Chondrocyte (in vitro differentiated cells): ENCODE measurements at places on chromosomes 12 and 14. TPM values are rescaled to one million over a fixed set of nuclear protein-coding genes. Genes with fewer than 3 reads are reported as not detected.

Gene APOLD1
- 4.2 to 8.1 TPM (median 7.1 TPM) in 3 replicates for total RNA-seq

- DNase-seq = no peak
These were observed 28.0 kb downstream of the VPS37B start for GRCh38 chr12:122867691-122868461.

GRCh38 chr12:125145196-125145595 is 80.0 kb downstream of the AACS start:
- no peak for DNase-seq

DNA sequence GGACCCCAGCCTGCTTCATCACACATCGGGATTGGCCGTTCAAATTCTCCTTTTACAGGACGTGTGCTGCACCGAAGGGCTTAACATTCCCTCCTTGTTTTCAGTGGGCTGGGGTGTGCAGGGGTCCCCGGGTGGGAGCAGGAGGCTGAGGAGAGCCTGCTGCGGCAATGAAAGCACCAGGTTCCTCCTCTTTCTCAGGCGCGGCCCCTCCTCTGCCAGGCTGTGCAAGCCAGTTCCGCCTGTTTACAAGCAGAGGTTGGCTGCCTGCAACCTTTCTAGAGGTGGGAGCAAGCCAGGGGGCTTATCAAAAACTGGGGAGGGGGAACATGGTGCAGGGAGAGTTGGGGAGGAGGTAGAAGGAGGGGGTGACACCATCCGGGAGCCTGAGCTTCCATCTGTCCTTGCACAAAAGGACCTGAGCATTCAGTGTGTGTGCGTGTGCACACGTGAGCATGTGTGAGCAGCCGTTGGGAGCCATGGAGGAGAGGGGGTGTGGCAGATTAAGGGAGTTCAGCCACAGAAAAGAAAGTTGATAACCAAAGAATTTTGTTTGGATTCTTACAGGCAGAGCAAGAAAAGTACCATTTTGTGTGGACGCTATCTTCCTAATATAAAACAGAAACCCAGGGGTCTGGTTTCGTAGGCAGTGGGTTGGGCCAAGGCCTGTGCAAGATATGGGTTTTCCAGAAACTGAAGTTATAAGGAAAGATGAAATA is 108.8 kb upstream of the RFLNA start:
- DNase-seq = no peak

Gene SUPT16H
- total RNA-seq = 55.8 to 77.2 TPM (median 57.7 TPM) in 3 replicates

DNA sequence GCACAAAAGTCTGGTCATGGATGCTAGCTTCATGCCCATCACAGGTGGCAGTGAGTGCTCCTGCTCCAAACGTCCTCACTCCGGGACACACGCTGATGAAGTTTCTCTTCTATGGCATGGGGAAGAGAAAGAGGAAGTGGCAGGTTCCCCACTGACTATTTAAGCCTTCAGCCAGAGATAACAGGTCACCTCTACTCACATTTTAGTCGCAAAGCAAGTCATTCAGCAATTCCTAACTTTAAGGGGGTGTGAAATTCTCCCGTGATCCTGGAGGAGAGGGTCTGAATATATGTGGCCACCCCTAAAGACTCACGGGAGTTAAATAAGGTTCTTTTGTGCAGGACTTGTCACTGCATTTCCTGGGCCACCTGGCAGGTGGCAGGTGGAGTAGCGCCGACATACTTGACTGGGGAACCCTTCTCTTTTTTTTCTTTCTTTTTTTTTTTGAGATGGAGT is 18.8 kb upstream of the RCOR1 start:
- no peak for DNase-seq

GRCh38 chr14:80003138-80003537 is 208.2 kb downstream of the DIO2 start:
- DNase-seq = no peak

Gene JPH4
- total RNA-seq = 0.20 TPM in 1 of 3 replicates, not detected in the others

- no peak for DNase-seq
These were observed 882.3 kb downstream of the RPS29 start for GRCh38 chr14:48703728-48704467.

DNA sequence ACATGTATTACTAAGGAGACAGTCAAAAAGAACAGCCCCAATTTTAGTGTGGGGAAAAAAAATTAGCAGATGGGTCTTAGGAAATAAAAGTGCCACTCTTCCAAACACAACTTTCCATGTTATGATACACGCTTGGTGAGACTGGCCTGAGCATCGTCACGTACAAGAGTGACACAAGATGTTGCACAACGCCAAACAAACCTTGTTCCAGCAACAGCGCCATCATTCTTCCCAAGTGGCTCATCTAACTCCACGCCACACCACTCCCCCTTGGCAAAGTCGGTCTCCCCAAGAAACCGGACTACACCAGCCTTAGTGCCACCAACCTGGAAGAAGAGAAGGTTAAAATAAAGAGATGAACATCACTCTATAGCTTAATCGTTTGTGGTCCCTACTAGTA is 58.7 kb downstream of the CLIP1 start:
- DNase-seq = no peak

Gene CLEC1B
- not detected in 3 replicates for total RNA-seq

GRCh38 chr14:66509874-66510273 is 1.9 kb downstream of the GPHN start:
- DNase-seq = no peak

DNA sequence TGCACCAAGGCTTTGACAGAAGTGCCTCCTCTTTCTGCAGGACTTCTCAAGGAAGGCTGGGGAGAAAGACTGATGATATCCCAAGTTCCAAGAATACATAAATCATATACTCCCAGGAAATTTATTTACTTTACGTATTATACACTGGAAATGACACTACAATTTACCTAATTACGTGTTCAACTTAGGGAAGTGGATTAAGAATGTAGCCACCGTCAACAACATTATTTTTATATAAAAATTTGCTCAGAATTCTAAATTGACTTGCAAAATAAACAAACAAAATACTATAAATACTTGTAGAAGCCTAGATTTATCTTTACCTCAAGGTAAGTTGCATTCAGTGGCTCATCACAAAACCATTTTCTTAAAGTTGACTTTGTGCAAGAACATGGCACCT is 18.9 kb downstream of the TSPAN19 start:
- no peak for DNase-seq

GRCh38 chr12:26372866-26373265 is 177.5 kb downstream of the SSPN start:
- no peak for DNase-seq

Gene NELL2
- total RNA-seq = not detected in 3 replicates

Gene GPN3
- 13.2 to 16.7 TPM (median 15.3 TPM) in 3 replicates for total RNA-seq

Gene SVOP
- total RNA-seq = not detected in 3 replicates

DNA sequence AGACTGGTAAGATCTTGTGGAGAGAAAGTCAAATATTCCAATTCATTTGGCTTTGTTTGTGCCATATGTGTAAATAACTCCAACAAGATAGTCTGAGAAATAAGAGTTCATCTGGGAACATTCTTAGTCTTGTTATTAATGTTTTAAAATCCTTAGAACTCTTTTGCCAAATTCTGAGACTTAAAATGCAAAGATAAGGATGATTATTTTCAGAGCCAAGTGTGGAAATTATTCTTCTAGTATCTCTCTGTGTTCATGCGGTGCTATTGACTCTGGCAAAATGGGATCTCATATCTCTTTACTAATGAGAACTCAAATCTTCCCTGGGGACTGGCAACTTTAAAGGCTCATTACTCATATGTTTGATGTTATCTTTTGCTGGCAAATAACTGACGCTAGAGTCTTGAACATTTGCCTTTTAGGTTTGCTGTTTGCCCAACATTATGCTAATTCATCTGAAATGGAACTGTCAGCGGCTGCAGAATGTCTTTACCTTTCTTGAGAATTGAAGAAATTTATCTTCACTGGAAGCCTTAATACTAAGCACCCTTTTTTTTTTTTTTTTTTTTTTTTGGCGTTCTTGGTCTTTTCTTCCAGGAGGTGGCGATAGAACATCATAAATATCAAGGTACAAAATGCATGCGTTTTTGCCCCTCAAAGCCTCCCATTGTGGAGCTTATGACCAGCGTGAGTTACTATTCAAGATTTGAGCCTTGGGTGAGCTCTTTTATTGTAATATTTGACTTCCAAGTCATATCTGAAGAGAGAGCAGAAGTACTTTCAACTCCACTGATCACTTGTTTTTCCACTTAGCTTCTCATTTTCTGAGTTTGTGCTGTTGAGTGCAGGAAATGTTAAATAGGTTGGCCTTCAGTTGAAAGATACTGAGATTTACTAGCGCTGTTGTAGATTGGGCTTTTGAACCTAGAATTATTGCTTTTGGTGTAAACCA is 86.5 kb downstream of the CAND1 start:
- no peak for DNase-seq

Gene GSG1
- total RNA-seq = 0.36 to 0.38 TPM in 2 of 3 replicates, not detected in the other
